G401 (cell line): ENCODE measurements at places on chromosomes 6 and 20.

- no peak for DNase-seq
Measured at GRCh38 chr6:25053875-25054371, 118.2 kb upstream of the RIPOR2 start.

GRCh38 chr6:3137057-3137777, 18.7 kb downstream of the BPHL start:
- DNase-seq: no peak

GRCh38 chr6:44569131-44569530, 181.6 kb downstream of the CDC5L start:
- DNase-seq: no peak

DNA sequence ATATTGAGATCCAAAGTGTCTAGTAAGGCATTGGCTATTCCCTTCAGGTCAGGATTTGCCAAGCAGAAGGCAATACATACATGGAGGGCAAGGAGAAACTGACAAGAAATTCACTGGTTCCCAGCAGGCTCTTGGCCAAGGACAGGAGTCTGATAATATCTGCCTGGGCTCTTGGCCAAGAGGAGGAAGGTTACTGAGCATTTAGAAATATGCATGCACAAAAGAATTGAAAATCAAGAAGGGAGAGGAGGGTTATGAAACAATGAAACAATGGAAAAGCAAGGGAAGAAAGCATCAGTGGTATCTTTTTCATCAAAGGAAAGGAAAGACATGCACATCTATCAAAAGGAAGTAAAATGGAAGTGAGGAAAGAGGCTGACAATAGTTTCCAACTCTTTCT, 42.4 kb downstream of the ARHGAP18 start:
- no peak for DNase-seq

DNA sequence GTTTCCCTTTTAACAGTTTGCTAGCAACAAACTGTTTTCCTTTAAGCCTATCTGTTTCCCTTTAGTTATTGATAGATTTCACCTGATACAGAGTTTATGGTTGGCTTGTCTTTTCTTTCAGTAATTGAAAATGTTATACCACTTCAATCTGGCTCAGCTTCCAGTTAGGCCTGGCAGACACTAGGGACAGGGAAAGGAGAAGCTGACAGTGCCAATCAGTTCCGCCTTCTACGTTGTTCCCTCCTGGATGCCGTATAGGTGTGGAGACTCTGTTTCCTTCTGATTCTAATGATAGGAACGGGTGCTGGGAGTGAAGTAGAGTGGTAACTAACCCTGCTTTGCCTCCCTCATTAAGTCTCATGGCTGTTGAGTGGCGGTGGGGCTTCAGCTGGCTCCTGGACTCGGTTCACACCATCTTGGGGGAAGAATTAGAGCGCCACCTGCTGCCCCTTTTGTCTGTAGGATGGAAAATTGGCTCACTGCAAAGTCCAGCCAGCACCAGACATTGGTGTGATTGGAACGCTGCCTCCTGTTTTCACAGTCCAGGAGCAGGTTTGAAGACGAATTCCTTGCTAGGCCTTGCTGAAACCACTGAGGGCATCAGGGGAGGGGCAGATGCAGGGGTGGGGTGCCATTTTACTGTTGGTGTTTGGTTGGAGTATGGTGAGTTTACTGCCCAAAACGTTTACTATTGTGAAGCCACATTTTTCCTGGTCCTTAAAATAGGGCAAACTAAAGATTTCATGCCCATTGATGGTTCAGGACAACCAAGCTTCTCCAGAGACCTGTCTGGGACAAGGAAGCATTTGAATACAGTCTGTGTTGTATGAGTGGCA, 1729.5 kb downstream of the GRIK2 start:
- peak; percentile 67 for DNase-seq

DNA sequence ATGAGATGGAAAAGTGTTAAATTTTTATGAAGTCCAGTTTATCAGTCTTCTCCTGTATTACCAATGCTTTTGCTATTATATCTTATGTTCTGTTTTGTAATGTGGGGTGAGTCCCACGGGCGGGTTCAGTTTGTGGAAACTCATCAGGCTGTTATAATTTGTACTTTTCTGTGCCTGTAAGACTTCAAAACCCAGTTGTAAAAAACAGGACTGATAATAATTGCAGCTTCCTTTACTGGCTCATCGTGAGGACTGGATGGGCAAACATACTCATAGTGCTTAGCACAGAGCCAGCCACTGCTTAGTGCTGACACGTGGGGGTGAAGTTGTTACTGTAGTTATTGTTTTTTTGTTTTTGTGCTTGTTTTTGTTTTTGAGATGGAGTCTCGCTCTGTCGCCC, 45.6 kb downstream of the TGM2 start:
- no peak for DNase-seq
